Activated naive CD8-positive, alpha-beta T cell treated with anti-CD3 and anti-CD28 coated beads for 36 hours (primary cell): ENCODE measurements at places on chromosomes 2 and 18. TPM values are rescaled to one million over a fixed set of nuclear protein-coding genes. Genes with fewer than 3 reads are reported as not detected.
A peak's percentile ranks its signal among the peaks of the same experiment; 100 is the strongest.

- DNase-seq = no peak
Measured at GRCh38 chr2:119008108-119008507, 66.1 kb downstream of the MARCO start.

DNA sequence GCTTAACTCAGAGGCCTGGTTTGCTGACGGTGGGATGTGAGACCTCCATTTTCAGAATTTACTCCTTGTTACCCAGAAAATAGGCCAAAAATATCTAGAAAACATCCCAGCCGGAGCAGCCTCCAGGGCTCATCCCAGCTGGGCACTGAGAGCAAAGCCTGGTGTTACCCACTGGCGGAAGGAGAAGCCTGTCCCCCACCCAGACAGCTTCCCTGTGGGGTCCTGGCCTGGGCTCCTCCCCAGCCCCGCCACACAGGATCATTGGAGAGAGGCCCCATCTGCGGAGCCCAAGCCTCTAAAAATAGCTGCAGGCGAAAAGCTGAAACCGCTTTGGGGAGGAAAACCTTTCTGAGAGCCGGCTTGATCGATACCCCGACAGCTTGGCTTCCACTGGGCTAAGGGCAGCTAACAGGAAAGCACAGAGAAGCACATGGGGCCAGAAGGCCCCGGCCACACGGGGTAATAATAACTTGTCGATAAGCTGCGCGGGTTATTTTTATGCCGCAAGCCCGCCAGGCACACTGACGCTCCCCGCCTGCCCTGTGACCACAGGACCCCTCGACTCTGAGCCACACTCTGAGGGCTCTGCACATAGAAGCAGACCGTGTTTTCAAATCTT is 26.9 kb upstream of the FAHD2A start:
- no peak for DNase-seq

- no peak for DNase-seq
Measured at GRCh38 chr2:113829761-113830160, 60.1 kb upstream of the ACTR3 start.

- no peak for DNase-seq
Measured at GRCh38 chr2:127620866-127621265, 25.1 kb upstream of the GPR17 start.

DNA sequence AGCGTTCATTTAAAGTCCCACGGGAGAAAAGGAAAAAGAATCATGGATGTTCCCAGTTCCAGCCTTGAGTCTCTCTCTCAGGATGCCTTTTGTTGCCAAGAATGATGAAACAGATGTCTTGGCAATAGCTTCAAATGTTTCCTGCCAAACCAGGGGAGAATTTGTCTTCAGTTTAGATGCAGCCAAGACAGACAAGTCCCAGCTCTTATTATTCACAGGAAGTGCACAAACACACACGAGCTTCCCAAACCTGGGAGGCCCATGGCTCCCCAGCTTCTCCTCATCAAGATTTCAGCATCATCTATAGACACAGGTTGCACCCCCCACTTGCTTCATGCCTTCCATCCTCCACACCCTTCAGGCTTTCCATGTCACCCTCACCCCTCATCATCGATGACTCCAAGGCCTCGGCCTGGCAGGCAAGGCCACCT is 45.9 kb downstream of the HS1BP3 start:
- no peak for DNase-seq

- no peak for DNase-seq
Measured at GRCh38 chr2:46171996-46172546, 125.1 kb upstream of the EPAS1 start.

- no peak for DNase-seq
Measured at GRCh38 chr2:118925981-118926380, 16.0 kb upstream of the MARCO start.

DNA sequence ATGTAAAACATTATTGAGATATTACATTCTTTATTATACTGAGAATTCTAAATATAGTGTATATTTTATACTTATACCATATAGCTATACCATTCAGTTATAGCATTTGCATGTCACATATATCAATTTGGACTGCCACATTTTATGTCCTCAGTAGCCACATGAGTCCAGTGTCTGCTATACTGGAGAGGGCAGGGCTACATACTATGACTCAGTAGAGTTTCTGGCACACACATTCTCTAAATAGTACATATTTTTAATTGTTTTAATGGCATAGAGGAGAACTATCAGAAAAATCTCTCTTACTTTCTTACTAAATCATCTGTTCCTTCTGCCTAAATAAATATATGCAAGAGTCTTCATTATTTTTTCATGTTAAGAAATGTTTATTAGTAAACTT is 55.4 kb upstream of the COL5A2 start:
- no peak for DNase-seq

DNA sequence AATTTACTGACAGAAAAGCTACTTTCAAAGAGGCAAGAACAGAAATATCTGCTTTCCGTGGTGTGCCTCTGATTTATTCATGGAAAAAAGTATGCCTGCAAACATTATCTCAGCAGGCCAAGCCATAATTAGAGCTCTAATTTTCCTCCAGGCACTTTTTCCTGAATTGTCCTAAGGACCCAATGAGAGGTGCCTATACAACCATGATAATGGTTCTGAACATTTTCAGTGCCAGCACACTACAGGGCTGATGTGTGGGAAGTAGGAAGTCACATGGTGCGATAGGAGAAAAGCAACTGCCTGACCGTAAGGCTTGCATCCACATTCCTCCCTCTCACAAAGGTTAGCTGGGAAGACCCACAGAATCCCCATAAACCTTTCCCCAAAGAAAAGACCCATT is 45.9 kb upstream of the EGR4 start:
- no peak for DNase-seq

DNA sequence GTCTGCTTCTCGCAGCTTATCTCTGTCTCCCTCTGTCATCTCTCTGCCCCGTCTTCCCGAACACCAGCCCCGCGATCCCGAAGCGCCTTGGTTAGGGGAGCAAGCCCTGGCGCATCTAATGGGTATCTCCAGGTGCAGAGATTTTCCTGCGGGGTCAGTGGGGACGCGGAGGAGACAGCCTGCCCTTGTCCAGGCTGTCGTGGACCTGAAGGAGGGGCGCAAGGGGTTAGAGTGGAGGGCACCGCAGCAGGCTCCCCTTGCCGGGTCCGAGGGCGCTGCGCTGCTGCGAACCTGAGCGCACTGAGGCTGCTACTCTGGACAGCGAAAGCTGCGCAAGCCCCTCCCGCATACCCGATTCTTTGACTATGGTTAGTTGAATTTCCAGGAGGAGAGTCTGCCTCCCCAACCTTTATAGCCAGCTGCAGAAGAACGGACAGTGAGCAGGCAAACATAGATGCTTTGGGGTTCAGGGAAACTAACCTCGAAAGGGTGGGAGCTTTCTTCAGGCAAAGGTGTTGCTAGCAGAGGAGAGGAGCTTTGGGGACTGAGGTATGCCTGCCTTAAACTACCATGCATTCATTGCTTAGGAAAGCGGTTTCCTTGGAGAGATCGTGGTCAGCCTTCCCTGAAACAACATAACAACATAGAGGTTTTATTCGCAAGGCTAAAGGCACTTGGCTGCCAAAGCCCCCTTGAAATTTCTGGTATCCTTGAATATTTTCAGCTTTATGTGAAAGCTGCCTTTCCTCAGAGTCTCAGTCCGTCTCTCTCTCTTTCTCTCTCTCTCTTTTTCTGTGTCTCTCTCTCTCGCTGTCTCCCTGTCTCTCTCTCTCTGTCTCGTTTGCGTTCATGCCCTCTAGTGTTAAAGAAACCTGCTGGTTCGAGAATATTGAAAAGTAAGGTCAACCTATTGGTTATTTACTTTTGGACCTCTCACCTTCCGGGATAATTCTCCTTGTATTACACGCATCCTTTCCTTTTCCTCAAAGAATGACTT is 1.6 kb downstream of the GALNT13 start:
- no peak for DNase-seq

- no peak for DNase-seq
Measured at GRCh38 chr2:201698588-201699226, at the start of gene MPP4. Gene MPP4 (minus strand): TSS chr2:201698644. CDS start chr2:201693954, 4,690 bp downstream.

DNA sequence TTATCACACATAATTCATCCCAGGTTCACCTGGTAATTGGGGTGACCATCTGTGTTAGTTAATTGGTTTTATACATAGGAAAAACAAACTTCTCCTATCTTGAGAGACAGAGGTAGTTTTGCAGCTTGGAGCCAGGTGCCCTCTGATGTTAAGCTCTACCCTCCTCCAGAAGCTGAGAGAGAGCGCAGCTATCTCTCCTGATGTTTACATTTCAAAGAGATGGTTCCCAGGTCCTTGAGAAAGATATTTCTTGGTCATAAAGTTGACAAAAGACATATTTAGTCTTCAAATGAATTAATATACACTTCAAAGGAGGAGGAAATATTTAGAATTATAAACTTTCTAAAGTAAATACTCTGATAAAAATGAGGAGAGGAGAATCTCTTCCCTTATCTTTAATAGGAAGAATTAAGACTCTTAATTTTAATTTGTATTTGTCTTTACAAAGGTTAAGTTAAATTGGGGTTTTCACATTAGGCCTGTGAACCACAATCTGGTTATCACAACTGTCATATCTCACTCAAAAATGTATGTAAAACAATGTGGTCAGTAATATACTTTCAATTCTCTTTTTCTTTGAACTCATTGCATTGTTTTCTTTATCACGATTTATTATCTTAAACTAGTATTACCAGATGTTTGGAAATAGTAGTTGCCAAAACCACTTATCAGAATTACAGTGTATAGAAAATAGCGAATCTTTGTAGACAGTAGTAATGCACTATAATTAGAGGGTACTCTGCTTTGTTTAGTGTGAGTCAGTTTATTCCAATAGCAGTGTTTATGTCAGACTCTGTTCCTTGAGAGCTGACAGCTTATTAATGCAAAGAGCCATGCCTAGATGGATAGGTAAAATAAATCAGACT is 26.8 kb downstream of the SERPINB4 start:
- DNase-seq = no peak

GRCh38 chr2:138700716-138701115 is 79.5 kb downstream of the NXPH2 start:
- no peak for DNase-seq

GRCh38 chr2:86358957-86359356 is 21.5 kb upstream of the REEP1 start:
- DNase-seq = no peak

- DNase-seq = no peak
Measured at GRCh38 chr2:74817304-74817675, 16.6 kb upstream of the HK2 start.

DNA sequence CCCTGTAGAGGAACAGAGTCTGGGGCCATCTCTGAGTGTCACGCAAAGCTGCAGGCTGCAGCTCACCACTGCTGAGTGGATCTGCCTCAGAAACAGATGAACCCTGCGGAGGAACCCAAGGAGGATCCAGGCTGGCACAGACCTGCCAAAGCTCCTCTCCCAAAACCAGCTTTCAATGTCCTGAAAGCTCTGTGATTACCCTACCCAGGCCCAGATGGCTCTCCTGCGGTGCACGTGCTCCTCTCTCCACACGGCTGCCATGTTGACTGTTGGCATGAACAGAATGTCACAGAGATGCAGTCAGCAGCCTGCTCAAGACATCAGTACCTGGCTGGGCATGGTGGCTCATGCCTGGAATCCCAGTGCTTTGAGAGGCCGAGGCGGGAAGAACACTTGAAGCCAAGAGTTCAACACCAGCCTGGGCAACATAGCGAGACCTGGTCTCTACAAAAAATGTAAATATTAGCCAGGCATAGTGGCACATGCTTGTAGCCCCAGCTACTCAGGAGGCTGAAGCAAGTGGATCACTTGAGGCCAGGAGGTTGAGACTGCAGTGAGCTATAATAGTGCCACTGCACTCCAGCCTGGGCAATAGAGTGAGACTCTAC is 216.8 kb downstream of the MGAT5 start:
- DNase-seq = no peak

- DNase-seq = no peak
Measured at GRCh38 chr2:106307860-106308259, 113.8 kb upstream of the UXS1 start.

DNA sequence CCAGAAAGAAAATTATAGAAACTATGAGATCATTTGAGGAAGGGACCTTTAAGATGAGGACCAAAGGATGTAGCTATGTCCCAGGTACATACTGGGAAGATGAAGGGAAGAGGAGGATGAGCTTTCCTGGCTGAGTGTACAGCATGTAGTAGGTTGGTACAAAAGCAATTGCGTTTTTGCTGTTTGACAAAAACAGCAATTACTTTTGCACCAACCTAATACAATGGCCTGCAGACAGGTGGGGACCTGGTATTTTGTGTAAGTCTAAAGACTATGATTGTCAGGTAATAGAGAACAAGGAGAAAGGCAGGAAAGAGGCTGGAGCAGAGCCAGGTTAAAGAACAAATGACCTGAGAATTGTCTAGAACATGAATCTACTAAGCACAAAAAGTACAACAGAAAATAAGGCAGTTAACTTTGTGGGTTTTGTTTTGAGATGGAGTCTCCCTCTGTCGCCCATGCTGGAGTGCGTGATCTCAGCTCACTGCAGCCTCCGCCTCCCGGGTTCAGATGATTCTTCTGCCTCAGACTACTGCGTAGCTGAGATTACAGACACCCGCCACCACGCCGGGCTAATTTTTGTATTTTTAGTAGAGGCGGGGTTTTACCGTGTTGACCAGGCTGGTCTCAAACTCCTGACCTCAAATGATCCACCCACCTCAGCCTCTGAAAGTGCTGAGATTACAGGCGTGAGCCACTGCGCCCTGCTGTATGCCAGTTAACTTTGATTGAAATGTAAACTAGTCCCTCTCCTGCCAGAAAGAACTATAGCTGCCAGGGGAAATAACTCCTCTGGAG is 3.2 kb upstream of the TGOLN2 start:
- no peak for DNase-seq

GRCh38 chr2:5520463-5520972 is 171.7 kb upstream of the SOX11 start:
- no peak for DNase-seq

- no peak for DNase-seq
Measured at GRCh38 chr2:562391-563364, 114.5 kb downstream of the TMEM18 start.

GRCh38 chr2:117212562-117212961 is 601.9 kb upstream of the DDX18 start:
- no peak for DNase-seq

- peak; percentile 52 for DNase-seq
Measured at GRCh38 chr2:74548900-74549826, 4.6 kb downstream of the LOXL3 start.

GRCh38 chr18:5510135-5510846 is 33.5 kb downstream of the EPB41L3 start:
- DNase-seq = no peak

- peak; percentile 76 for DNase-seq
Measured at GRCh38 chr2:183124222-183124956, at the start of gene NUP35. Gene NUP35 (plus strand): TSS chr2:183124443. CDS start chr2:183124458, 15 bp downstream.

The SERPINB3 gene
- not detected for total RNA-seq

The SERPINB10 gene
- not detected for total RNA-seq

The RNF125 gene
- total RNA-seq = 11.8 TPM

The FAM110C gene
- total RNA-seq = 0.16 TPM

The ST6GAL2 gene
- not detected for total RNA-seq

The RFTN2 gene
- not detected for total RNA-seq

The POTEI gene
- total RNA-seq = not detected

The SLC39A6 gene
- 30.9 TPM for total RNA-seq

The PLCL1 gene
- 0.22 TPM for total RNA-seq

The MARCHF4 gene
- not detected for total RNA-seq

The STPG4 gene
- total RNA-seq = not detected
